Muscle of leg (tissue), 16 donors: ENCODE measurements at places on chromosomes 16 and 17.

- no peaks in the 10 kb centered on the region for H3K27me3 ChIP-seq
- H3K4me3 ChIP-seq, result no peak overlapping the region
- DNase-seq, result no peak
- H3K27ac ChIP-seq, result no peak overlapping the region
- peaks cover 6% of the 10 kb centered on the region for H3K4me1 ChIP-seq
Observed at GRCh38 chr17:66548158-66548557, 245.7 kb downstream of the PRKCA start.

- peaks cover 12% of the 10 kb centered on the region for H3K36me3 ChIP-seq
- H3K27ac ChIP-seq, result peak overlapping the region; percentile 86
- peaks cover 39% of the 10 kb centered on the region for H3K27me3 ChIP-seq
- peaks cover 42% of the 10 kb centered on the region for H3K4me1 ChIP-seq
- no peak for DNase-seq
- no peak overlapping the region for H3K4me3 ChIP-seq
Observed at GRCh38 chr17:7020894-7021664, 1.8 kb upstream of the BCL6B start.

GRCh38 chr17:59504821-59505220 is 60.6 kb upstream of the DHX40 start:
- H3K4me3 ChIP-seq, result no peak overlapping the region
- no peak for DNase-seq

DNA sequence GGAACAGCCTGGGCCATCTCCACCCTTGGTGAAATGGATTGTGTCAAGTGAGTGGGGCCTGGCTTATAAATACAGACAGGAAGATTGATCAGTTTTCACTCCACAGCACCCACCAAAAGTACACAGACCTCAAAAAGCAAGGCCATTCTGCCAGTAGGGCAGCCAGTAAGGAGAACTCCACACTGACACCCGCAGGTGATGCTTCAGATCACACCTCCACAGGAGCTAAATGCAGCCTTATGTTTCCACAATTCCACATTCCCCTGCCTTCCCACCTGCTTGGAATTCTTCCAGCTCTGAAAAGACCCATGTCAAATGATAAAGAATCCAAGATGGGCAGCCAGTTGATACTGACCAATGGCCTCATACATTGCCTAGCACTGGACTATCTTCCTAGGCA is 191.1 kb downstream of the ZFHX3 start:
- H3K27me3 ChIP-seq, result no peaks in the 10 kb centered on the region
- no peak for DNase-seq
- H3K4me1 ChIP-seq, result peaks cover 16% of the 10 kb centered on the region
- H3K4me3 ChIP-seq, result no peak overlapping the region
- no peaks in the 10 kb centered on the region for H3K36me3 ChIP-seq

GRCh38 chr17:21816592-21817567 is 124.6 kb downstream of the KCNJ18 start:
- H3K4me1 ChIP-seq, result no peaks in the 10 kb centered on the region
- no peaks in the 10 kb centered on the region for H3K27me3 ChIP-seq
- no peak overlapping the region for H3K4me3 ChIP-seq
- no peak overlapping the region for H3K27ac ChIP-seq
- DNase-seq, result no peak
- H3K36me3 ChIP-seq, result no peaks in the 10 kb centered on the region

DNA sequence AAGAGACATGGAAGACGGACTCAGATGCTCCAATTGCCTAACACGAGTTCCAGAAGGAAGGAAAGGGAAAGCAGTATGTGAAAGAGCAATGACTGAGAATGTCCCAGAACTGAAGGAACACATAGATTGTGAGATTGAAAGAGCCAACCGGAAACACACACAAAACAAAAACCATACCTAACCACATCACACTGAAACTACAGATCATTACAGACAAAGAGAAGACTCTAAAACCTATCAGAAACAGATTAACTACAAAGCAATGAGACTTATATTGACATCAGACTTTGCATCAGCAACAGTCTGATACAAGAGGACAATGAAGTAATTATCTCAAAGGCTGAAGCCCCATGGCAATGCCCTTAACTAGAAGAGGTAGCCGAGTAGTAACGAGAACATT is 45.6 kb upstream of the CLEC18B start:
- H3K27ac ChIP-seq, result no peak overlapping the region
- DNase-seq, result no peak
- no peaks in the 10 kb centered on the region for H3K4me1 ChIP-seq
- peaks cover 83% of the 10 kb centered on the region for H3K36me3 ChIP-seq
- H3K4me3 ChIP-seq, result no peak overlapping the region
- H3K27me3 ChIP-seq, result no peaks in the 10 kb centered on the region

- DNase-seq, result no peak
- no peaks in the 10 kb centered on the region for H3K36me3 ChIP-seq
Observed at GRCh38 chr16:46721885-46722284, 26.3 kb downstream of the MYLK3 start.

GRCh38 chr17:77373299-77374169 is 232.8 kb downstream of the SEC14L1 start:
- H3K4me1 ChIP-seq, result peaks cover 76% of the 10 kb centered on the region
- peak overlapping the region; percentile 96 for H3K27ac ChIP-seq
- H3K36me3 ChIP-seq, result peaks cover 5% of the 10 kb centered on the region
- peak; percentile 75 for DNase-seq

DNA sequence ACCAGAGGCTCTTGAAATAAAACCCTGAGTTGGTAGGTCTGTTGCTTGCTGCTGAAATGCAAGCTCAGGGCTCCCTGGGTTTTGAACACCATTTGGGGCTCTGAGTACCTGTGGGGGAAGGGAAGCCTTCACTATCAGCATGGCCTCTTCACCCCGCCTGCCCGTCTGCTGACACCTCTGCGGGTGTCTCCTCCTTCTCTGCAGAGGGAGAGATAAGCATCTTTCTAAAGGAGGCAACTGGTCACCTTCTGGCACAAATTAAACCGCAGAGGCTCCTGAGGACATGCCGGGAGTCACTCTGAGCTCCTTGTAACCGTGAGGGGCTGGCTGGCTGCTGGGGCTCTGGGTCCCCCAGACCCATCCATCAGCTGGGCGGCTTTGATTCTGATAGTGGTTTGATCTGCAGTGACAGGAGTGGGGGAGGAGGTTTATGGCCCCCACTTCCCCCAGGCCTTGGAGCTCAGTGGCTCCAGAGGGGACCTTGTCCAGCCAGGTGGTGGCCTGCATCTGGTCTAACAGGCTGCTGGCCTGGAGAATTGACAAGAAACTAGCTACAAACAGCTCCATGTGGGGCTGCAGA is 123.5 kb downstream of the IRF8 start:
- peaks cover 54% of the 10 kb centered on the region for H3K27me3 ChIP-seq
- no peak for DNase-seq
- H3K4me1 ChIP-seq, result peaks cover 12% of the 10 kb centered on the region
- no peak overlapping the region for H3K27ac ChIP-seq

GRCh38 chr16:79610771-79611170 is 10.2 kb upstream of the MAF start:
- no peaks in the 10 kb centered on the region for H3K27me3 ChIP-seq
- DNase-seq, result no peak
- H3K36me3 ChIP-seq, result no peaks in the 10 kb centered on the region
- H3K4me1 ChIP-seq, result peaks cover 18% of the 10 kb centered on the region

GRCh38 chr16:72835086-72835485 is 212.8 kb downstream of the ZFHX3 start:
- DNase-seq, result no peak
- H3K4me3 ChIP-seq, result no peak overlapping the region
- H3K4me1 ChIP-seq, result peaks cover 12% of the 10 kb centered on the region
- no peaks in the 10 kb centered on the region for H3K36me3 ChIP-seq
- H3K27ac ChIP-seq, result no peak overlapping the region

GRCh38 chr17:279331-279730 is 73.3 kb downstream of the RPH3AL start:
- H3K36me3 ChIP-seq, result no peaks in the 10 kb centered on the region
- no peak overlapping the region for H3K4me3 ChIP-seq
- H3K27me3 ChIP-seq, result no peaks in the 10 kb centered on the region
- no peak for DNase-seq
- no peak overlapping the region for H3K27ac ChIP-seq

DNA sequence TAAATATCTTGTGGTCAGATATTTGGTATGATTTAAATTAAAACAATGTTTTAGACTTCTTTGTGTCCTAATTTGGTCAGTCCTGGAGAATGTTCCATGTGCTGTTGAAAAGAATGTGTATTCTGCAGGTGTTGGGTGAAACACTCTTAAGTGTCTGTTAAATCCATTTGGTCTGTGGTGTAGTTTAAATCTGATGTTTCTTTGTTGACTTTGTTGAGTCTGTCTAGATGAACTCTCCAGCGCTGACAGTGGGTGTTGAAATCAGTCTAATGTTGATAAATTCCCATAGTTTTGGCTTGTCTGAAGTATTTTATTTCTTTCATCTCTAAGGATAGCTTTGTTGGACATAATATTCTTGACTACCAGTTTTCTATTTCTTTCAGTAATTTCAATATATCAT is 18.8 kb downstream of the TANC2 start:
- DNase-seq, result no peak
- H3K27ac ChIP-seq, result no peak overlapping the region
- H3K36me3 ChIP-seq, result no peaks in the 10 kb centered on the region
- H3K27me3 ChIP-seq, result no peaks in the 10 kb centered on the region

- DNase-seq, result no peak
- no peak overlapping the region for H3K27ac ChIP-seq
- no peaks in the 10 kb centered on the region for H3K27me3 ChIP-seq
- no peaks in the 10 kb centered on the region for H3K36me3 ChIP-seq
Observed at GRCh38 chr16:15966420-15966819, 17.0 kb downstream of the ABCC1 start.

GRCh38 chr17:6323626-6324356 is 111.1 kb downstream of the AIPL1 start:
- no peak overlapping the region for H3K4me3 ChIP-seq
- peaks cover 9% of the 10 kb centered on the region for H3K4me1 ChIP-seq
- no peak overlapping the region for H3K27ac ChIP-seq
- H3K27me3 ChIP-seq, result no peaks in the 10 kb centered on the region
- no peaks in the 10 kb centered on the region for H3K36me3 ChIP-seq

DNA sequence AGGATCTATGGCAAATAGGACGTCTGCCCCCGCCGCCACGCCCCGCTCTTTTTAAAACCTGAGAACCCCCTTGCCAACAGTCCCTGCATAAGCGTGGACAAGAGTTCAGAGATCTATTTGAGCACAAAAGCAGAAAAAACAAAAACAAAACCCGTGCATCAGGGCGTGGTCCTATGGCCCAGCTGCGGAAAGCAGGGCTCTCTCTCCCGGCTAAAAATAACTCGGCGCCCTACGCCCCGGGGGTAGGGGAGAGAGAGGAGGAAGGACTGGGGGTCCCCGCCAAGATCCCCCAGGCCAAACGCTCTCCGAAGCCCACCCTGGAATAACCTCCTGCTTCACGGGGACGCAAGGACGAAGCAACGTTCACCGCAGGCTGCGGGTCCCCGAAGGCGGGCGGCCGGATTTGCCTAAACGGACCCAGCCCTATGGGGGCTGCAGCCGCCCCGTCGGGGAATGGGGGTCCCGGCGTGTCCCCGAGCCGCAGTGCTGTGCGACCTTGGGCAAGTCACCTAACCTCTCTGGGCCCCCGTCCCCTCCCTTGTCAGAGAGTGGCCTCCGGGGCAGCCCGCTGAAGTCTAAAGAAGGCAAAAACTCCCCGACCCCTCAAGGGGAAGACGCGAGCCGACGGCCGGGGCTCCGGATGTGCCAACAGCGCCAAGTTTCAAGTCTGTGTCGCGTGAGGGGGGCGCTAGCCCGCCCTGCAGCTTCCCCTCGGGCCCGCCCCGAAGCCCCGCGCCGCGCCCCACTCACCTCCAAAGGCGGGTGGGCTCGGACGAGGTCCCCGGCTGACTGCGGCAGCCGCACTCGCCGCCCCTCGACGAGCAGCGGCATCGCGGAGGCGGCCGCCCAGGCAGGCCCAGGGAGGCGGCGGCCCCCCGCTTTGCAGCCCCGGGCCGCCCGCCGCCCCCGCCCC is 477 bp downstream of the NTAN1 start:
- H3K36me3 ChIP-seq, result peaks cover 12% of the 10 kb centered on the region
- H3K27me3 ChIP-seq, result no peaks in the 10 kb centered on the region
- H3K4me3 ChIP-seq, result peak overlapping the region; percentile 97
- DNase-seq, result peak; percentile 74

DNA sequence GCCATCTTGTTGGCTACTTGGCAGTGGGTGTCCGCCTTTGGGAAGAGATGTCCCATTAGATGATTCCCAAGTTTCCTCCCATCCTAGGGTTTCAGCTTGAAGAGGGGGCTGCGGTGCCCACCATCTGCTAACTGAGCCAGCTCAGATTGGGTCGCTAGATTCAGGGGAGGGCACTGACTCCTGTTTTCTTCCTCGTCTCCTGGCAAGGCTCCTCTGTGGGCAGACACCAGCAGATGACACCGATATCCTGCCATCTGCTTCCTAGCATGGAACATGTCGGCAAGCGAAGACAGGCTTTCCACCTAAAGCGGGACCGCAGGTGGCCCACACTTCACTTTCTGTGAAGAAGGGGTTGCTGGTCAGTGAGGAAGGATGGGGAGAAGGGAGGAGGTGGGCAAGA is 27.3 kb downstream of the C17orf75 start:
- H3K4me1 ChIP-seq, result peaks cover 5% of the 10 kb centered on the region
- no peaks in the 10 kb centered on the region for H3K36me3 ChIP-seq
- no peak overlapping the region for H3K4me3 ChIP-seq
- H3K27ac ChIP-seq, result no peak overlapping the region
- no peak for DNase-seq

GRCh38 chr17:7589891-7590691 is at the start of gene SOX15:
Gene SOX15, minus strand, starts transcription at chr17:7590094. Its CDS starts 418 bp downstream, at chr17:7589676.
- H3K4me3 ChIP-seq, result peak within 1 kb of the TSS; percentile 48
- no peaks in the 10 kb centered on the region for H3K27me3 ChIP-seq
- peaks cover 46% of the 10 kb centered on the region for H3K4me1 ChIP-seq
- H3K27ac ChIP-seq, result peak within 1 kb of the TSS; percentile 18

- no peak overlapping the region for H3K27ac ChIP-seq
- H3K4me3 ChIP-seq, result no peak overlapping the region
- H3K36me3 ChIP-seq, result no peaks in the 10 kb centered on the region
- no peaks in the 10 kb centered on the region for H3K27me3 ChIP-seq
- no peak for DNase-seq
Observed at GRCh38 chr16:49094471-49094870, 187.2 kb downstream of the CBLN1 start.

GRCh38 chr17:47373002-47373401 is 49.2 kb downstream of the EFCAB13 start:
- H3K36me3 ChIP-seq, result no peaks in the 10 kb centered on the region
- no peaks in the 10 kb centered on the region for H3K4me1 ChIP-seq
- no peaks in the 10 kb centered on the region for H3K27me3 ChIP-seq
- no peak overlapping the region for H3K27ac ChIP-seq
- no peak overlapping the region for H3K4me3 ChIP-seq
- DNase-seq, result no peak

- peaks cover 33% of the 10 kb centered on the region for H3K36me3 ChIP-seq
- peak; percentile 21 for DNase-seq
- no peaks in the 10 kb centered on the region for H3K4me1 ChIP-seq
- H3K27ac ChIP-seq, result no peak overlapping the region
- H3K4me3 ChIP-seq, result no peak overlapping the region
- no peaks in the 10 kb centered on the region for H3K27me3 ChIP-seq
Observed at GRCh38 chr16:15686287-15686686, 36.2 kb downstream of the NDE1 start.

- H3K27ac ChIP-seq, result peak overlapping the region; percentile 81
- no peaks in the 10 kb centered on the region for H3K36me3 ChIP-seq
- DNase-seq, result peak; percentile 91
- H3K4me1 ChIP-seq, result peaks cover 92% of the 10 kb centered on the region
- no peaks in the 10 kb centered on the region for H3K27me3 ChIP-seq
- no peak overlapping the region for H3K4me3 ChIP-seq
Observed at GRCh38 chr17:73613271-73614233, 30.7 kb downstream of the SDK2 start.
